ENCODE measurements at places on chromosomes 7 and 10. TPM values are rescaled to one million over a fixed set of nuclear protein-coding genes. Genes with fewer than 3 reads are reported as not detected.

RGS10 gene
- polyA plus RNA-seq = 35.0 TPM

DENND11 gene
- polyA plus RNA-seq = 25.4 TPM

REEP3 gene
- polyA plus RNA-seq = 34.2 TPM

SEMA3A gene
- 10.8 TPM for polyA plus RNA-seq

NOM1 gene
- 22.2 TPM for polyA plus RNA-seq

IQUB gene
- polyA plus RNA-seq = 7.3 TPM

RPEL1 gene
- polyA plus RNA-seq = 0.19 TPM

SYPL1 gene
- 125 TPM for polyA plus RNA-seq

HTRA1 gene
- 158 TPM for polyA plus RNA-seq

NANOS1 gene
- polyA plus RNA-seq = 3.2 TPM

RTKN2 gene
- polyA plus RNA-seq = 11.2 TPM

TMEM229A gene
- 0.12 TPM for polyA plus RNA-seq

CALML5 gene
- polyA plus RNA-seq = not detected

TMEM236 gene
- polyA plus RNA-seq = 0.34 TPM

AKR1C4 gene
- polyA plus RNA-seq = not detected

CFAP46 gene
- polyA plus RNA-seq = 8.0 TPM

SLC13A1 gene
- polyA plus RNA-seq = 29.2 TPM

IQCE gene
- polyA plus RNA-seq = 26.2 TPM

DYNC1I1 gene
- 0.59 TPM for polyA plus RNA-seq

ERVW-1 gene
- 0.82 TPM for polyA plus RNA-seq

ARHGAP22 gene
- polyA plus RNA-seq = 1.3 TPM

PKD2L1 gene
- polyA plus RNA-seq = 0.08 TPM

SGPL1 gene
- 64.4 TPM for polyA plus RNA-seq

CCDC3 gene
- polyA plus RNA-seq = 13.8 TPM

COL28A1 gene
- 9.6 TPM for polyA plus RNA-seq

NACAD gene
- 9.4 TPM for polyA plus RNA-seq

TMEM270 gene
- polyA plus RNA-seq = not detected

GOT1 gene
- 78.5 TPM for polyA plus RNA-seq

SPAG6 gene
- 1.3 TPM for polyA plus RNA-seq

KCP gene
- 32.4 TPM for polyA plus RNA-seq

SLC18A2 gene
- 1.1 TPM for polyA plus RNA-seq

LBX1 gene
- polyA plus RNA-seq = not detected

NPFFR1 gene
- polyA plus RNA-seq = 0.14 TPM

WDFY4 gene
- 0.67 TPM for polyA plus RNA-seq

HOXA10 gene
- 148 TPM for polyA plus RNA-seq

SPDYE16 gene
- polyA plus RNA-seq = 4.0 TPM

MYH16 gene
- 0.01 TPM for polyA plus RNA-seq

KIF11 gene
- 36.8 TPM for polyA plus RNA-seq

LGI1 gene
- 4.2 TPM for polyA plus RNA-seq

SMO gene
- polyA plus RNA-seq = 97.2 TPM

NDUFB2 gene
- polyA plus RNA-seq = 193 TPM

Measured in renal cortex interstitium (tissue), 15 donors.